ENCODE measurements at places on chromosomes 11 and 22. TPM values are rescaled to one million over a fixed set of nuclear protein-coding genes. Genes with fewer than 3 reads are reported as not detected.

DNA sequence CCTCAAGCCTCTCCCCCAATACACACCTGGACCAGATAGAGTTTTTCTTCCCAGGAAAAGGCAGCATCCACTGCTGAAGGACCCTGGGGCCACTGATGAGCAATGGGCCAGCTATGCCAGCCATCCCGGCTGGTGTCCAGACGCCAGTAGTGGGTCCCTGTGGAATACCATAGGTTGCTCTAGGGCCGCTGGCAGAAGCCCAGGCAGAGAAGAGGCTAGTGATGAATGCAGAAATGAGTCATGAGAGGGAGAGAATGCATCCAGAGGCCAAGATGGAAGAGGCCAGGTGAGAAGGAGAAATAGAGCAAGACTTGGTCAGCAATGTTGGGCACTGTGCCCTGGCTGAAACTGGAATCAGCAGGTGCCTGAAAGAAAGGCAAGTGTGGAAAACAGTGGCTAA, 8.9 kb downstream of the HPX start:
- DNase-seq: no peak

PLCB3 gene
- total RNA-seq: 43.5 TPM

- DNase-seq: no peak
Observed at GRCh38 chr22:48781391-48781790, 1046.3 kb downstream of the BRD1 start.

PHLDA2 gene
- total RNA-seq: 63.1 TPM

DNA sequence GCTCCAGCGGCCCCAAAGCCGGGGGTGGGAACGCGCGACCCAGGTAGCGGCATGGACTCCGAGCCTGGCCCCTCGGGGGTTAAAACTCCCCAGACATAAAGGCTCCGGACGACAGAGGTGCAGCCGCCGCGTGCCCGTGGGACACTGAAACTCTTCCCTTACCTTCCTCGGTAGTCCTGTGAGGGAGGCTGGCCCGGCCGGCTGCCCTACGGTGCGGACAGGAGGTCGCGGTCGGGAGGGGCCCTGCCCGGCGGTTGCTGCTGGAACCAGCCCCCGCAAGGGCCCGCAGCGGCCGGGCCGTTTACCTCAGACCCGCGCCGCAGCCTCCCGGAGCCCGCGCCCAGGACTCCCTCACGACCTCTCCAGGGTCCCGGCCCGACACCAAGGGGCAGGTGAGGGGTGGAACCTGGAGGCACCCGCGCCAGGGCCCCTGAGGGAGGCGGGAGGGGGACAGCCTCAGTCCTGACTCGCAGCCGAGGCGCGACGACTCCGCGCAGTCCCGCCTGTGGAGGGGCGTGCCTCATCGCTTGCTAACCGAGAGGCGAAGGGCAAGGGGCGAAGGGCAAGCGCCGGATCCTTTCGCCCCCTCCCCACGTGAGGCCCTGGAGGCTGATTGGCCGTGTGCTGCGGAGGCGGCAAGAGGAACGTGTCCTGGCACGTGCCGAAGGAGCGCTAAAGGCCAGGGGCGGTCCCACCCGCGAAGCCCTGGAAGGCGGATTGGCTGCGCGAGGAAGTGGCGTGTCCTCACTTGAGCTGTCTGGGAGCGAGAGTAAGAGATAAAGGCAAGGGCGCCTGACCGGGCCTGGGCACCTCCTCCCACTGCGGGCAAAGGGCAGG, at the start of gene UPB1:
Gene UPB1, plus strand, starts transcription at position 805 of the 837 bp plus-strand sequence. CDS start 72 bp downstream, outside the sequence.
- no peak for DNase-seq

- no peak for DNase-seq
Observed at GRCh38 chr22:34000879-34001526, 80.7 kb upstream of the LARGE1 start.

GRCh38 chr11:128511712-128512111, 75.6 kb downstream of the ETS1 start:
- no peak for DNase-seq

DNA sequence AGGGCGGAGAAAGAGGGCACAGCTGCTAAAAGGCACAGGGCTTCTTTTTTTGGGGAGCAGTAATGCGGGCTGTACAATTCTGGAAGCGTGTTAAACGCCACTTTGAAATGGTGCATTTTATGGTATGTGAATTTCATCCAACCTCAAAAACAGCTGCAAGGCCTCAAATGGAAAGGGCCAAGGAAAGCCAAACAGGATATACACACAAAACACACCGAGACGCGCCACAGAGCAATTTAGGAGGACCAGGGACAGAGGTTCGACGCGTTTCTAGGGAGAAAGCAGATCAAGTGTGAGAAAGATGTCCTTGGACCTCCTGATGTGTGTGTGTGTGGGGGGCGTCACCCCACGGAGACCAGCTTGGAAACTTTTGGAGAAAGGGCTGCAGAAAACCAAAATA, 31.1 kb downstream of the TSPAN4 start:
- DNase-seq: no peak

DNA sequence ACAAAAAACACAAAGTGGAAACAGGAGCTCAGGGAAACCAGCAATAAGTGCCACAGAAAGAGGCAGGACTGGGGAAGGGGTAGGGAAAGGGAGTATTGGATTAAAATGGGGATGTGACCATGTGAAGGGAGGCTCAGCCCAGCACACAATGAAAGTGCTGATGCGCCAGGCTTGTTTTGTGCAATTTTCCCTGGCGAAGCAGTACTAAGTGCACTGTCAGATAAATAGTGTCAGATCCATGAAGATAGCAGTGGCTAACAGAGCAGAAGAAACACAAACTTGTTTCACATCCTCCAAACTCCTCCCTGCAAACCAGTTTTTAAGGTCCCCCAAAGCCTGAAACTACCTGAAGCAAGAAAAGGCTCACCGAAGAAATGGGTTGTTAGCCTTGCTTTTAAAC, 50.7 kb upstream of the RAPSN start:
- DNase-seq: no peak

FAR1 gene
- total RNA-seq: 31.3 TPM

GRCh38 chr11:69087811-69088210, 39.1 kb downstream of the TPCN2 start:
- DNase-seq: no peak

- no peak for DNase-seq
Observed at GRCh38 chr11:76781046-76781801, 1.9 kb upstream of the TSKU start.

DNA sequence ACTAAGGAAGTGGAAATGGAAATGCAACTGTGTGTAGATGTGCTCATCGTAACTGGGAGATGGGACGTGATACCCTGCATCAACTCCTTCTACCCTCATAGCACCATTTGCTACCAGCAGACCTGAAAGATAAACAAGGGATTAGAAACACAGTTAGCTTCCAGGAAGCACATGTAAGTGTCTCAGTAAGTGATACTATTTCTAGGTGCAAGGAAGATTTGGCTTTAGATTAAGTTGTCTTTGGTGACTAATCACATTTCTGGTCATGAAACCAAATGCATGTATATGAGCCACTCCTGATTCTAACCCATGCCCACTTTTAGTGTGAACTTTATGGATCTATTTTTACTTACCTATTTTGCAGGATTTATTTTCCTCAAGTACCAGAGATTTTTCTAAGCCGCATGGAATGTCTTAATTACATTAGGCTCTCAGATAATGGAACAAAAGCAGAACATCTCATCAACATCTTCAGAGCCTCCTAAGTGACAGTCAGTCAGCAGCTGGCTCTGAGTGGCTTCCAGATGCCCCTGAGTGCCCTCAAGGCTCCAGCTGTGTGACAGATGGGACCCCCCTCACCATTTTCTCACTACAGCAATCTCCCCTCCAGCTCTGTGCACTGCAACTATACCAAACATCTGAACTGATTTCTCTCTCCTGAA, 21.2 kb downstream of the SLC5A12 start:
- DNase-seq: no peak

DNA sequence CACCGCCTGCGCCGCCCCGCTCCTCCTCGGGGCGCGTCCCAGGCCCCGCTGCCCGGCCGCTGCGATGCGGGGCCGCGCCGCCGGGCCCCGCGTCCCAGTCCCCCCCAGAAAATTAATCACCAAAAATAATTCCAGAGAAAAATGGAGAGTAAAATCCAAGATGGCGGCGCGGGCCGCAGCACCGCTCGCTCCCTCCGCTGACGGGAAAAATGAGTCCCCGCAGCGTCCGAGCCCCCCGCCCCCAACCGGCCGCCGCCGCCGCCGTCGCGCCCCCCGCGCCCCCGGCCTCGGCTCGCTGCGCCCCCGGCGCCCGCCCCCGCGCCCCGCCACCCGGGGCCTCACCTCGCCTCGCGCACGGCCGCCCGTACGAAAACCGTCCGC, at the start of gene KMT5B:
Gene KMT5B, minus strand, starts transcription at position 162 of the 381 bp plus-strand sequence. CDS start 23,220 bp downstream, outside the sequence.
- DNase-seq: no peak

- no peak for DNase-seq
Observed at GRCh38 chr22:22710719-22711531, 66.5 kb downstream of the GGTLC2 start.

LGR4 gene
- total RNA-seq: 62.7 TPM

DEUP1 gene
- 0.69 TPM for total RNA-seq

DNA sequence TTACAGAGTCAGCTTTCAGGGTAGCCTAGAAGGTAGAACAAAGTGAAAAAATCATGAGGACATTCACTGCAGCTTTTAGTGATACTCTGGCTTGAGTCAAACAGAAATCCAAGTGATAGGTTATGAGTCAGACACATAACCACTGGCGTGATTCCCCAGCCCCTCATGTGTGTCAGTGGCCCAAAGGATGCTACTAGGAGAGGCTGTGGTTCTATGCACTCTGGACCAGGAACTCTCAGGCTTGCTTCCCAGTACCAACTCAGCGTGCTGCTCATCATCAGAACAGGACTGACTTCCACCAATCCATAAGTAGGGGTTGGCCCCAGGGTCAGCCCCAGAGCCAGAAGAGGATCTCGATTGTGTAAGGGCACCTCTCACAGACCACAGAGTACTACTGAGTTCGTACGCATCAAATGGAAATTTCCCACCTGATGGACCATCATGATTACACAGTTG, 116.8 kb downstream of the MED15 start:
- no peak for DNase-seq

DNA sequence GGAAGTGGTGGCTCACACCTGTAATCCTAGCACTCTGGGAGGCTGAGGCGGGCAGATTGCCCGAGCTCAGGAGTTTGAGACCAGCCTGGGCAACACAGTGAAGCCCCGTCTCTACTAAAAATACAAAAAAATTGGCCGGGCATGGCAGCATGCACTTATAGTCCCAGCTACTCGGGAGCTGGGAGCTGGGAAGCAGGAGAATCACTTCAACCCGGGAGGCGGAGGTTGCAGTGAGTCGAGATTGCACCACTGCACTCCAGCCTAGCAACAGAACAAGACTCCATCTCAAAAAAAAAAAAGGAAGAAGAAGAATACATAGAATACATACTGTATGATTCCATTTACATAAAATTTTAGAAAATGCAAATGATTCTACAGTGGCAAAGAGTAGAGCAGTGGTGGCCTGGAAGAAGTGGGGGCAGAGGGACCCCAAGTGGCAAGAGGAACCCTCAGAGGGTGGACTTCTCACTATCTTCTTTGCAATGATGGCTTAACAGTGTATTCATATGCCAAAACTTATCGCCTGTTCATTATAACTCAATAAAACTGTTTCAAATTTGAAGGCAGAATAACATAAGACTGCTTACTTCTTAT, 22.0 kb downstream of the PACSIN2 start:
- no peak for DNase-seq

DNA sequence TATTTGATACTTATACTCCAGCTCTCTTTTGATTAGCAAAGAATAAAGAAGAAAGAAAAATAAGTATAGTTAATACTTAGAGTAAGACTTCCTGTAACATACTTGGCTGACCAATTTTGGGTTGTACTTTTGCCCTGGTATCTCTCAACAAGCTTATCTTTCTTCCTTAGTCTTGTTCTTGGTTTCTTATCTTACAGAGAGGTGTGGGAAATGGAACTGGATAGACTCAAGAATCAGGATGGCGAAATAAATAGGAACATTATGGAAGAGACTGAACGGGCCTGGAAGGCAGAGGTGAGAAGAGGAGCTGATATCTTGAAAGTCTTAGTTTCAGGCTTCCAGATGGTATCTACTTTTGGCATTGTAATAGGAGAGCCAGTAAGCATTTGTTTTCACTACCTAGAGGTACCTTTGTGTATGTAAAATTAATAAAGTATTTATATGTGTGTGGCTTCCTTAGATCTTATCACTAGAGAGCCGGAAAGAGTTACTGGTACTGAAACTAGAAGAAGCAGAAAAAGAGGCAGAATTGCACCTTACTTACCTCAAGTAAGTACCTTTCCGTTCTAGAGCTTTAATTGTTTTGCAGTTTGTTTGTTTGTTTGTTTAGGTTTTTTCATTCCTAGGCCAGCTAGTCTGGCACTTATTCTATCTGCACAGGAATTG, 11.3 kb upstream of the BACE1-AS start:
- no peak for DNase-seq

CARD18 gene
- total RNA-seq: not detected

DNA sequence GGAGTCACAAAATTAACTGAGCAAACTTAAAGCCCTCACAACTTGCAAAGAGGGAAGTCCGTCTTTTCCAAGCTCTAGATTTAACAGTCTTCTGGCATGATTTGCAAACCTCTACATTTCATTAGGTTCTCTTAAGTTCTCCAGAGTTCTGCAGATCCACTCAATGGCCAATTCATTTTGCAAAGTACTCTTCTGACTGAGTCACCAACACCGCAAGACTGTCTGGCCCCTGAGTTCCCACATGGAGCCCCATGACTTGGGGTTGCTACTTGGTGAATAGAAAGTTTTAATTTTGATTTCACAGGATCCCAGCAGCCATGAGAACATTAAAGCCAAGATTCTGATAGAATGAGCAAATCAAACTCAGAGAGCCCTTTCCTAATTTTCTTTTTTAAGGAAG, 134.5 kb downstream of the PLEKHA7 start:
- DNase-seq: no peak

SEZ6L gene
- total RNA-seq: not detected

GRCh38 chr22:25404928-25405816, 159.3 kb upstream of the GRK3 start:
- no peak for DNase-seq

LRP4 gene
- total RNA-seq: 5.0 TPM

- no peak for DNase-seq
Observed at GRCh38 chr11:94077552-94078293, 50.9 kb upstream of the PANX1 start.

OR2AG1 gene
- not detected for total RNA-seq

MS4A10 gene
- total RNA-seq: not detected

Measured in epithelial cell of proximal tubule (primary cell).